ENCODE measurements at places on chromosomes 11 and 22.

DNA sequence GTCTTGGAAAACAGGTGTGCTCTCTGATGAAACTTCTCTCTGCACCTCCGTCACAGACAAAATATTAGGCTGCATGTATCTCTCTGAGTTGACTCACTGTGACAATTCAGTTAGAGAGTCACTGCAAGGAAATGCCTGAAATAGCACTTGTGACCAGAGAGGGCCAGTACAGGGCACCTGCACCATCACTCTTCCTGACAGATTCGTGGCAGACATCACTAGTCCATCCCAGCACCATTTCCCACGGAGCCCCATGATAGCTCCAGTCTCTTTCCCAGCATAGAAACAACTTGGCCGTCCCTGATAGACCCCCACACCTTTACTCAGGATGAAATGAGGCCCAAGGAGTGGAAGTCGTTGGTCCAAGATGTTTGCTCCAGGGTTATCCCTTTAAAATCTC, 73.3 kb upstream of the ISX start:
- no peak for DNase-seq

DNA sequence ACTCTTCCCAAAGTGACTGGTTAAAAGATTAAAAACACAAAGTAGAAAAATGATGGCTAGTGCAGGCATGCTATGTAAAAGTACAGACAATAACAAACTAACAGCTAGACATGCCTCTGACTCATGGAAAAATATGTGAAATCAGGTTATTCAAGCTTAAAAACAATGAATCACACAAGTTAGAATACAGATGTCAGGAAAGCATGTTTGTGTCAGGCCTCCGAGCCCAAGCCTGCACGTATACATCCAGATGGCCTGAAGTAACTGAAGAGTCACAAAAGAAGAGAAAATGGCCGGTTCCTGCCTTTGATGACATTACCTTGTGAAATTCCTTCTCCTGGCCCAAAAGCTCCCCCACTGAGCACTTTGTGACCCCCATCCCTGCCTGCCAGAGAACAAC, 110.1 kb downstream of the NOX4 start:
- DNase-seq, result no peak

DNA sequence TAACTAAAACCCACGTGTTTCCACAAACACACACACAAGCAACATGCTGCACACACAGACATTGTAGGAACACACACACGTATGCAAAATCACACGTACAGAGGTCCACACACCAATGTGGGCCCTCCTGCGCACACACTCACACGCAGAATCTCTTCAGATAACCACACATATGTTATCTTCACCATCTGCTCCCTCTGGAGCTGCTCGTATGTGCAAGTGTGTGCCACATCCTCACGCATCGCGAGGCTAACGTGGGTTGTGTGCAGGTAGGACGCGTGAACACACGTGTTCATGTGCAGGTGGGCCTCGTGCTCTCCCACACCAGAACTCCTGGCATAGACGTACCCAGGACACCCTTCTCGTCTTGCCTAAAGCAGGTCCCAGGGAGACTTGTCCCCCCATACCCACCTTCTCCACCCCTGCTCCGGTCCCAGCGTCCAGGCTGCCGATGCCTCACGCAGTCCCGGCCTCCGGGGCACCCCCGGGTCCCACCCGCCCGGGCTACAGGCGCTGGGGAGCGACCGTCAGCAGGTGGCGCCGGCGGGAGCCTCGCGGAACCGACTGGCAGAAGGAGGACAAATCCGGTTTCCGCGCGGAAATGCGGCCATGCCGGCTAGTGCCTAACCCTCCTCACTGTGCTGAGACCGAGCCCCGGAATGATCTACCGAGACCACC, 10.3 kb upstream of the IGSF9B start:
- no peak for DNase-seq

DNA sequence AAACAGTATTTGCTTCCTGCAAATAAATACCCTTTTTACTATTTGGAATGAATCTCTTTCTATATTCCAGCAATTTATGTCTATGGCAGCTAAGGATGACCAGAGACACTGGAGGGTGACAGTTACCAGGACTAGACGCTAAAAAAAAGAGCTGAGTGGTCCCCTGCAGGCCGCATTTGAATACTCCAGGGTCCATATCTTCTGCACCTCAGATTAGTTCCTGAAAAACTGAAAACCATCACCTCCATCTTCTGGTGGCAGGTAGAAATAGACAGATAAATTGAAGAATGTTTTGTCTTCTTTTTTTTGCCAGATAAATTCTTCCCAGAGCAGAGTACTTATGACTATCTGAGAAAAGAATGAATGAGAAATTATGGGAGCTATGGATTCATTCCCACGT, 145.6 kb downstream of the CSNK2A3 start:
- DNase-seq, result no peak

DNA sequence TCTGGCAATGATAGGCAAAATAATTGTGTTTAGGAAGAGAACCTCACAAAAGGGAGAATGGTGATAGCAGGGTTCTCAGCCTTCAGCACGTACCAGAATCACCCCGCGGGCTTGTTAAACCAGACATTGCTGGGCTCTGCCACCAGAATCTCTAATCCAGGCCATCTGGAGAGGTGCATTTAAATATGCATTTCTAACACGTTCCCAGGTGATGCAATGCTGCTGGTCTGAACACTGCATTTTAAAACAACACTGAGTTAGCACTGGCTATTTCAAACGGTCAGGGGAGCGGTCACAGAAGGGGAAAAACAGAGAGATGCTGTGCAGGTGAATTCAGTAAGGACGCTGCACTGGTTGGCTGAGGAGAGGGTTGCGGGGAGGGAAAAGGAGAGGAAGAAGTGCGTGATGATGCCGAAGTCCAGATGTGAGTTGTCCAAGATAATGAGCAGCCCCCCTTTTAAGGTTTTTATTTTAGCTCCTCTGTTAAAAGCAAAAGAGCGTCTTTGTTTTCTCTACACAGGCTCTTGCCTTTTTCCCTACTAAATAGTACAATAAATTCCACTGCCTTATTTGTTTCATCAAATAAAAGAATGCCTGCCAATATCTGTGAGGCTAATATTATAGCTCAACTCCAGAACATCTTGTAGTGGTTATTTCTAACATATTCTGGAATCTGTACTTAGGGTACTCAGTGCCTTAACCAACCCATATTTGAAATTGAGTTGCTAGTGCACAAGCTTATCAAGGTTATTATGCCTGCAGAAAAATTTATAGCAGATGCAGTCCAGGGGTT, 109.6 kb upstream of the POU2AF2 start:
- no peak for DNase-seq

Measured in NCI-H1048 (cell line).